ENCODE measurements at places on chromosomes 4 and X.

- no peak for DNase-seq
Observed at GRCh38 chr4:112199041-112199440, 32.5 kb upstream of the AP1AR start.

- DNase-seq, result no peak
Observed at GRCh38 chr4:152806501-152807125, 26.9 kb downstream of the ARFIP1 start.

DNA sequence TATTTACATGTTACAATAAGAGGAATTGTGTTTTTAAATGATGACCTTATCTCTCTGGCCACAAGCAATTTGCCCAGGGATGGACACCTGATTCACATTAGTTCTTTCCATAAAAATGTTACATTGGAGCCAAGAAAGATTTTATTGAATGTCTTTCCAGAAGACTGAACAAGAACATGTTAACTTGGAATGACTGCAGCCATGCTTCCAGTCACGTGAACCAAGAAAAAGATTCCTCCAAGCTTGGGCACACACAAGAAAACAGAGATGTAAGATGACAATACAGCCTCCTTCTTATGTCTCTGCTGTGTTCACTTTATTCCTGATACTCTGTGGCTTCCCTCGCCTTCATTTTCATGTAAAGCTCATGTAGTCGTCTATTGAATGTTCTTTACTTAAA, 737.6 kb downstream of the TRIML1 start:
- DNase-seq, result no peak

DNA sequence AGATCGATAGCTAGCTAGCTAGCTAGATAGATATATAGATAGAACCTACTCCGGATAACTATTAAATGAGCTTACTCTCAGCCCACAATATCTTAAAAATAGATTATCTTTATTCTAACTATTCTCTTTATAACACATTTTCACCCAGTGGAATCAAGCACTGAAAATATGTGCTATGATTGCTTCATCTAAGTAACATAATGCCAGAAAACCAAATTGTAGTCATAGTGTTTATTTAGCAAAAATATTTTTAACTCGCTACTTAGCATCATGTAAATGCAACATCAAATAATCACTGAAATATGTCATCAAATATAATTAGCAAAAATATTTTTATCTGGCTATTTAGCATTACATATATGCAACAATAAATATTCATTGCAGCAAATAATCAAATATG, 1.5 kb downstream of the TMEM156 start:
- no peak for DNase-seq

GRCh38 chrX:71198066-71198465, 25.0 kb upstream of the GJB1 start:
- DNase-seq, result no peak

DNA sequence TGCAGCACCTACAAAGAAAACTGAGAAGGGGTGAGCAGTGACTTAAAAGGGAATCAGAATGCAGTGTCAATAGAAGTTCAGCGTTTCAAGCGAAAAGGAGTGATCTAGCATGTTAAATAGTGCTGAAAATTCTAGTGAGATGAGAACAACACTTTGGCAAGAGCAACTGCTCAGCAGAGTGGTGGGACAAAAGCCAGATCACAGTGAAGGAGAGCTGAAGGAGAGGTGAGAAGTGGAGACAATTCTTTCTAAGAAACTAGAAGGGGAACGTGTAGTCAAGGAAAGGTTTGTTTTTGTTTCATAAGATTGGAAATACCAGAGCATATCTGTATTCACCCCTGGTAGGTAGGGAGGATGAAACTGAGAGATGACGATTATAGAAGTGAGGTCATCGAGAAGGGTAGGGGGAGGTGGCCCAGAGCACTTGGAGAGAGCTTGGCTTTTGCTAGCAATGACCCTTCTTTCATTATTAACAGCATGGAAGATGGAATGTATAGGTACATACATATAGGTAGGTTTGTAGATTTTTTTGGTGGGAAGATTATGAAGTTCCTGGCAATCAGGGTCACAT, 33.7 kb downstream of the SRPX2 start:
- no peak for DNase-seq

DNA sequence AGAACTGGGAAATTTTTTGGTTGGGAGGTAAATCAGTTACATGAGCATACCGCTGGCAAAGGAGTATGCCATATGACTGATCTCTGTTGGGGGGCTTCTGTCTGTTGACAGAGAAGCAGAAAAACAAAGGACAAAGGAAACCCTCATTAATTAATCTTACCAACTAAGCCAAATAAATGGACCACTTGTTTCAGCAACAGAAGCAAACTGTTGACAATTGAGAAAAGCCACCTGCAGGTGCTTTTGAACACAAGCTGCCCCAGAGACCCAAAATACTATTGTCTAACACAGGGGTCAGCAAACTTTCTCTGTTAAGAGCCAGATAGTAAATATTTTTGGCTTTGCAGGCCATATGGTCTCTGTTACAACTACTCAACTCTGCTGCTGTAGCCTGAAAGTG, 7.0 kb upstream of the FRYL start:
- DNase-seq, result no peak

DNA sequence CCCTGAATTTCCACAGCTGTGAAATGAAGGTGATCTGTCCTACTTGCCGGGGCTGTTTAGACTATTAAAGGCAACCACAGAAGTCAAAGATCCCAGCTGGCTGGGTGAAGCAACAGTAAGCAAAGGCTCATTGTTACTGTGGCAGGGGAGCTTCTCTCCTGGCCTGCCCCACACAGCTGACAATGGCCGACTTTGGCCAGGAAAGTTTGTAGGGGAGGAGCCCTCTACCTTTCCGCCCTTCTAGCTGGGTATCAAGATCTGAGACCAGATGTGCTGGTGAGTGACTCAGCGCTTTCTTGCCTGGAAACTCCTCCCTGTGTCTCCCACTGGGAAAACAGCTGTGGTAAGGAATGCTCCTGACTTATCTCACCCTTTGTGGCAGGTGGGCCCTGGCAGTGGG, 21.1 kb downstream of the RASSF6 start:
- DNase-seq, result no peak

DNA sequence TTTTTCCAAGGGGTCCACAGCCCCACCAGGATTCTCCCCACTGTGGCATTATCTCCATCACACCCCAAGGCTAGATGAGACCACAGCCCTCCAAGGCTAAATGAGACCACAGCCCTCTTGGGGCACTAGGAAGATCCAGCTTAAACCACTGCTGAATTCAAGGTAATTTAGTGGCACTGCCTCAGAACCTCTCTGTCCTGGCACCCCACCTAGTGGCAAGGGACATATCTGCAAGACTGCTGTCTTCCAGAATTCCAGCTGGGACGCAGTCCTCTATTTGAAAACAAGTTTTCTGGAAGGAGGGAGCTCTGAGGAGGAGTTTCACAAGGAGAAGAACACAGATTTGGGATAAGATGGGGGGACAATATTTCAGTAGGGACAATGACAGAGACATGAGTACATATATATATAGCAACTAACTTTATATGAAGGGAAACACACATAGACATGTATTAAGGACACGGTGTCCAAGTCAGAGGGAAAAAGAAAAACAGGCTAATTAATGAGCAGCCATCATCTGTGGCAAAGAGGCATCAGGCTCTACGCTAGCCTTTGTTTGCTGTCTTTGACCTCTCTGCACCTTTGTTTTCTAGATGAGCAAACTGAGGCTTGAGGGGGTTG, 9.3 kb downstream of the CETN2 start:
- no peak for DNase-seq

GRCh38 chr4:183517781-183518180, 12.9 kb downstream of the ING2 start:
- no peak for DNase-seq

GRCh38 chr4:105460306-105460705, 13.6 kb downstream of the PPA2 start:
- DNase-seq, result no peak
